ENCODE measurements at places on chromosomes 7 and 10.

GRCh38 chr10:49107887-49108267 lies 7.4 kb downstream of the VSTM4 start:
- DNase-seq, result no peak

DNA sequence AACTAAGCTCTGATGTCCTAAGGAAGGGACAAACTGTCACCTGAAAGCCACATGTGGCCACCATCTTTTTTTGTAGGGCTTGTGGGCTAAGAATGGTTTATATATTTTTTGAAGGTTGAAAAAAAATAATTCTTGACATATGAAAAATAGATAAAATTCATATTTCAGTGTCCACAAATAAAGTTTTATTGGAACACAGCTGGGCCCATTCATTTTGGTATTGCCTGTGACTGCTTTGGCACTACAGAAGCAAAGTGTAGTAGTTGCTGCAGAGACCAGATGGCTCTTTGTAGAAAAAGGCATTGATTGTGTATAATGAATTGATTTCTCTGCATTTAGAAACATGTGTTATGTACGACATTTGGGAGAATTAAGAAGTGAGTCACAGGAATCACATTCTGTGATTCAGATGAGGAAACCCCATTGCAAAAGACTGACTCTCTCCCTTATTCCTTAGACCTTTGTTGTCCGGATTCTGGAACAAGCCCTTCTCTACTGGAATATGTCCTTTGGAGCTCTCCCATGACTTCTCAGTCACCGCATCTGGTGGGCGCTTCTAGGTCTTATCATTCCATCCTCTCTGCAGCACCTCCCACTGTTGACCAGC lies 438.7 kb downstream of the LRMDA start:
- no peak for DNase-seq

DNA sequence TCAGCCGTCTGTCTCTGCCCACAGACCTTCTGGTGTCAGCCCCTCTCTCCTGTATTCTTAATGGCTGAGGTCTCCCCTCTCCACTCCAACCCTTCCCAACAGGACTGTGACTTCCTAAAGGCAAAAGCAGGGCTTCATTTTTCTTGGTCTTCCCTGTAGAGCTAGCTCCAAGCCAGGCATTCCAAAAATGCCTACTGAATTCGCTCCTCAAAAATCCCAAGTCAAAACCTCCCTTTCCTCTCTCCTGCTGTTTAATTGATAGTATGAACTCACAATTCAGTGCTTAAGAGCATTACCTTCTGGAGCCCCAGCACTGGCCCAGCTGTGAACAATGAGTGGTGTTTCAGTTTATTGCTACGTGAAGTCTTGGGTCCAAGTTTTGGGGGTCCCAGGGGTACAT lies 628.4 kb downstream of the PARD3 start:
- no peak for DNase-seq

- DNase-seq, result no peak
Measured at GRCh38 chr7:2403718-2404648, 572 bp downstream of the CHST12 start.

DNA sequence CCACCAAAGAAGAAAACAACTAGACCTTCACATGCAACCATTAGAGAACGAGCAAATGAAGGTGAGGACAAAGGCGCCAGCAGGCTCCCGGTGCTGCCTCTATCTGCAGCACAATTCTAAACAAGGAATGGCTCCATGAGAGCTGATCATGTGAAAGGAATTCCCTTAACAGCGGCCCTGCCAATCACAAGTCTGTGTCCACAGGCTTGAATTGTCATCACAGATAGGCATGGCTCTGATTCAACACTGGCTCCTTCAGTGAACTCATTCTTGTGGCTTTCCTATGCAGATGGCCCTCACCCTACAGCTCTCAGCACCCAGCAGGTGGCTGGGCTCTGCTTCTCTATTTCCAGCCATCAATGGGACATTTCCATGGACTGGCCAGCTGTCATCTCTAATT lies 36.2 kb downstream of the LAMB1 start:
- DNase-seq, result no peak

- DNase-seq, result no peak
Measured at GRCh38 chr10:114370199-114370598, 34.1 kb downstream of the AFAP1L2 start.

DNA sequence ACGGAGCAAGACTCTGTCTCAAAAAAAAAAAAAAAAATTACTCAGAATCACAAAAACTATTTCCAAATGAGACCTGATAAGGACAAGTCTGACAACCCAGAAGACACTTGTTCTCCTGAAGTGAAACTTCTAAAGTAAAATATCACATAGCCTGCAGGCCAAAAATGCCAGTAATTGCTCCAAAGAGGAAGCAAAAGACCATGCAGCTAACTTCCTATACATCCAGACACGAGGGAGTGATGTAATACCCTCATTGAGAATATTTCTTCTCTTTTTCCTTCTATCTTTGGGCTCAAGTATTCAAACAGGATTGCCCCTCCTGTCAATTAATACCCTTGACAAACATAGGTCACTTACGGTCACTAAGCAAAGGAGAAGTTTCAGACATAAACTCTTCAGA lies 31.2 kb downstream of the ARMH3 start:
- DNase-seq, result no peak

GRCh38 chr10:31604096-31604495 lies 285.1 kb downstream of the ZEB1 start:
- no peak for DNase-seq

DNA sequence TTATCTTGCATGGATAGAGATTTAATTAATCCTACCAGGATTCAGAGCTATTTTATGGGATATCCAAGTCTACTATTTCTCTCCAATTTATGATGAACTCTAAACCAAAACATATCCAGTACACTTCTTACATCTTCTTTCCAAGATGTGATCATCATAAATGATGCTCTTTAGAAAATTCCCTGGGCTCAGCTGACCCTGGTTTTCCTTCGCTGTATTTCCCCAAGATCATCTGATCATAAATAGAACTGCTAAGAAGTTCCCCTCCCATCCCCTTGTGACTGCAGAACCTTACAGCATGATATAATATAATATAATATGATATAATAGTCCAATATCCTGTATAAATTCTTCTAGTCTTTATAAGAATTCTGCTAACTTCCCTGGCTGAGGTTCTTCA lies 114.6 kb upstream of the LYZL2 start:
- no peak for DNase-seq

GRCh38 chr7:3294432-3295100 lies 6.5 kb upstream of the SDK1 start:
- no peak for DNase-seq

All from fibroblast of skin of left biceps (primary cell).